Colonic mucosa (tissue), 4 donors: ENCODE measurements at places on chromosomes 7 and 10.

- DNase-seq = no peak
Measured at GRCh38 chr10:24701447-24701846, 22.2 kb downstream of the ARHGAP21 start.

- peak; percentile 62 for DNase-seq
Measured at GRCh38 chr7:91034459-91035368, 229.5 kb upstream of the FZD1 start.

- no peak for DNase-seq
Measured at GRCh38 chr7:148772297-148773089, 73.8 kb downstream of the CUL1 start.

GRCh38 chr7:17126413-17127268 lies 171.8 kb upstream of the AHR start:
- DNase-seq = no peak

GRCh38 chr7:130990178-130990832 lies 256.3 kb upstream of the KLF14 start:
- DNase-seq = peak; percentile 87

- no peak for DNase-seq
Measured at GRCh38 chr10:109205929-109206585, 717.3 kb downstream of the XPNPEP1 start.

GRCh38 chr10:1182280-1183032 lies 126.3 kb downstream of the WDR37 start:
- DNase-seq = no peak

- no peak for DNase-seq
Measured at GRCh38 chr7:80794631-80795573, 123.9 kb downstream of the SEMA3C start.

DNA sequence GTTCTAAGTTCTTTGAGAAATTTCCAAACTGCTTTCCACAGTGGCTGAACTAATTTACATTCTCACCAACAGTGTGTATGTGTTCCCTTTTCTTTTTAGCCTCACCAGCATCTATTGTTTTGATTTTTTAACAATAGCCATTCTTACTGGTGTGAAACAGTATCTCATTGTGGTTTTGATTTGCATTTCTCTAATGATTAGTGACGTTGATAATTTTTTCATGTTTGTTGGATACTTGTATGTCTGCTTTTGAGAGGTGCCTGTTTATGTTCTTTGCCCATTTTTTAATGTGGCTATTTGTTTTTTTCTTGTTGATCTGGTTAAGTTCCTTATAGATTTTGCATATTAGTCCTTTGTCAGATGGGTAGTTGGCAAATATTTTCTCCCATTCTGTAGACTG lies 191.4 kb downstream of the AGMO start:
- no peak for DNase-seq

DNA sequence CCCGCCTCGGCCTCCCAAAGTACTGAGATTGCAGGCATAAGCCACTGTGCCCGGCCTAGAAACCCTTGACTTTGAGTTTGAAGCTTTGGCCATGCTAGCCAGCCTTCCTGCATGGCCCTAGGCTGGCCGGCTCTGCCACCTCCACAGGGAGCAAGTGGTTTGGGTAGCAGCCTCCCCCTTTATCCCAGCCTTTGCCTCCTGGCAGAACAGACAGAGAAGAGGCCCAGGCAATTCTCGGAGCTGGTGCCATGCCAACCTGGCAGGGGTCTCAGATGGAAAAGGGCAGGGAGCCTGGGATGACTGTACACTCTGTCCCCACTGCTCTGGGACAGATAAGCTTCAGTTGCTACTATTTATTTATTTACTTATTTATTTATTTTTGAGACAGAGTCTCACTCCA lies 39.4 kb downstream of the SRRM3 start:
- no peak for DNase-seq

- DNase-seq = no peak
Measured at GRCh38 chr10:5616836-5617235, 49.6 kb downstream of the ASB13 start.

DNA sequence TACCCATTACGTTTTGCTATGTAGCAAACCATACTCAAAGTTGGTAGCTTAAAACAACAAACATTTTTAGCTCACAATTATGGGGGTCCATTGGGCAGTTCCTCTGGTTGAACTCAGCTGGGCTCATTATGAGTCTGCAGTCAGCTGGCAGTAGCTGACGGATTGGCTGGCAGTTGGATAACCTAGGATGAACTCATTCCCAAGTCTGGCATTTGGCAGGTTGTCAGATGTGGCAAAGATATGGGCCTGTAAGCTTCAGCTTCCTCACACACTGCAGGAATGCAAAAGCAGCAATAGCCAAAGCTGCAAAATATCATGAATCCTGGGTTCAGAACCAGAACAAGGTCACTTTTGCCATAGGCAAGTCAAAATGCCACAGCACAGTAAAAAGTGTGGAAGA lies 412.2 kb upstream of the SORCS1 start:
- DNase-seq = no peak

- DNase-seq = no peak
Measured at GRCh38 chr7:1438208-1438607, 21.1 kb downstream of the MICALL2 start.

DNA sequence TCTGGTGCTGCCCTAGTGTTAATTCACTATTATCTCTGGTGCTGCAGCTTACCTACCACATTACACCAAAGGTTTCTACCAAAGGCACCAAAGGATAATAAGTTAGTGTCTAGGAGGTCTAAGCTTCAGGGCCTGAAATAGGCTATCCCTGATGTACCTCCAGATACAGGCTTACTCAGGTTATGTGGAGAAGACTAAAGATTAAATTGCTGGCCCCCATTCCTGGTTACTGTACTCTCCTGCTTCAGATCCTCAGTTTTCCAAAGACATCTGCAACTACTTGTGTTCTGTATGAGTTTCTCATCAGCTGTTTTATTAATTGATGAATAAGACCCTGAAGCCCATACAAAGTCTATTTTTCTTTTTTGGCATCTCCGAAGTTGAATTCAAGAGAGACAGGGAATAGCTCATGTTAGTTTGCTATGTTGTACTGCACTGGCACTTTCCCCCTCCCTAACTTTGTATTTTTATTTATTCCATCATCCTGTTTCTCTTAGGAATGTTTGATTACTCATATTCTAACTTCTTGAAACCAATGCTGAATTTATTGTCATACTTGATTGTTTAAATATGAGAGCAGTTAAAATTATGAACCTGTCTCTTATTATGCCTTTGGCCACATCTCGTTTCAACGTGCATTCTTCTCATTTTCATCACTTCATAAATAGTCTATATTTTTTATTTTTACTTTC lies 85.9 kb downstream of the PON1 start:
- no peak for DNase-seq

DNA sequence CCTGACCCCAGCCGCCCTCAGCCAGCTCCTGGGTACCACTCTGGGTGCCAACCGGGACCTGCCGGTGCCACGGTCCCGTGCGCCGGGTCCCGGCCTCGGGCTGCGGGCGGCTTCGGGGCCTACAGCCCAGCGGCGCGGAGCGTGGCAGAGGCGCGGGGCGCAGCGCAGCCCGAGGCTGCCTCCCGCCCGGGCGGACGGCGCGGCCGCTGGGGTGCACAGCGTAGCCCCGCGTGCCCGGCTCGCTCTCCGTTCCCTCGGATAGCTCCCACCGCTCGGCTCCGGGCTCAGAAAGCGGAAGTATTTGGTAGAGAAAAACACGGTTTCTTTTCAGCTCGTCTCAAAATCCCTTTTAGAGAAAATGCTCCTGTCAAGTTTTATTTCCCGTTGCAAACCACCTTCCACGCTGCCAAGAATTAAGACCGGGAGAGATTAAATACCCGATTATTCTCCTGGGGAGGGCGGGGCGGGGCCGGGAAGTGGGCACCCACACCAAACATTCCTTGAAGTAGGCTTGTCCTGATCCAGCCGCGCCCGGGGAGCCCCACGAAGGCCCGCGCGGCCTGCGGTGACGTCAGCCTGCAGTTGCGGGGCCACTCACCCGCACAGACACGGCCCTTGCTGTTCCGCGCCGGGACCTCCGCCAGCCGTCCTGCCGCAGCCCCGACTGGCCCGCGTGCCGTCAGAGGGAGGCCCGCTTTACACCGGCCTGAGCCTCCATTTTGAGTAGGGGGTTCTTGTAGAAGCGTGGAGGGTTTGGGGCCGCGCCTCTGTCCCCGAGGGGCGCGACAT lies 7.2 kb downstream of the HOXA13 start:
- DNase-seq = peak; percentile 55

GRCh38 chr7:67100956-67101361 lies 104.3 kb downstream of the TYW1 start:
- DNase-seq = peak; percentile 34

DNA sequence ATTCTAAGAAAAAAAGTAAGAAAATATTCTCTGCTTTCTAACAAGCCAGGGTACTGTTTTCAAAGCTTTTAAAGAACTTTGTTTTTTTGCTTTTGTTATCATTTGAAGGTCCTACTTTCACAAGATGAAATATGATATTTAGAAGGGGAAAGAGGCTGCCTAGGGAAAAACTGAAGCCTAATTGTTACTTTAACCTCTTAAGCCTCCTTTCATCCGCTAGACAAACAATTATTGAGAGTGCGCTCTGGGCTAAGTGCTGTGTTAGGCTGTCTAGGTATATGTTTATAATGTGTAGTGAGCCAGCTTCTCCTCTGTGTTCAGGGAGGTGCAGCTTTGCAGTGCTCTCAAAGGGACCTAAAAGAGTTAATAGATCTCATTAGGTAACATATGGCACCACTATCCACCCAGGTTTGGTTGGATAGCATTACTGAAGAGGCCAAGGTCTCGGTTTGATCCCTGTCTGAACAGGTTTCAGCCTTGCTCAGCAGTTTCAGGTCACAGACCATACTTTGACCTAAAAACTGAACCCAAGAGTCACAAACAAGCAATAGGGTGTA lies 17.9 kb downstream of the PDK4 start:
- DNase-seq = no peak

DNA sequence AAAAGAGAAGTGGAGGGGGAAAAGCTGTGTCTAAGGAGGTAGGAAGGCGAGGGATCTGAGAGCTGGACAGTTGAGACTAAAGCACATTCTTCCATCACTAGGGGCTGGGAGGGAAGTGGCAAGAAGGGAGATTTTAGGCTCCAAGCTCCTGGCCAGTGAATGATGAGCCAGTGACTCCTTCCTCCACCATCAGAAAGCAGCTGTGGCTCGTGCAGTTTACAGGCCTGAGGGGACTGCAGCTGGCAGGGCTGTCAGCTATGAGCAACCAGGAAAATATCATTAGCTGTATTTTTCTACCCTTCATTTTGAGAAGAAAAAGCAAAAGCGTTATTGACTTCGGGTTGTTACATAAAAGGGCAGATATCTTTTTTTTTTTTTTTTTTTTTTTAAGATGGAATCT lies 60.7 kb downstream of the GPAM start:
- no peak for DNase-seq

- DNase-seq = no peak
Measured at GRCh38 chr10:70784471-70784870, 706 bp downstream of the TBATA start.

GRCh38 chr7:6590645-6591110 lies 857 bp downstream of the INTS15 start:
- no peak for DNase-seq

DNA sequence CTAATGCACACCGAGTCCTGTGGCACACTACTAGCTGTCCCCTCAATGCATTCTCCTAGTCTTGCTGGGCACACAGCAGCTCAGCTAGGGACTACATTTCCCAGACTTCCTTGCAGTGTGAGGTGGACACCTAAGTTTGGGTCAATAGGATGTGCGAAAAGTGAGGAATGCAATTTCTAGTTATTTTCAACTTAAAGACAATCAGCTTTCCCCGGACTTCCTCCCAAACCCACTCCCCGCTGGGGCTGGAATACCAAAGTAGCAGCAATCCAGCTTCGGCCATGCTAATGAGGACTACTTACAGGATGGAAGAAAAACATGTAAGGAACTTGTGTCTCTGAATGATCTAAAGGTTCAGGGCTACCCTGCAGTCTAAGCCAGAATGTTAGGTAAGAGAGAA lies 286.4 kb upstream of the LRRN3 start:
- no peak for DNase-seq

GRCh38 chr10:78862328-78862640 lies 206.5 kb upstream of the ZMIZ1 start:
- DNase-seq = no peak

DNA sequence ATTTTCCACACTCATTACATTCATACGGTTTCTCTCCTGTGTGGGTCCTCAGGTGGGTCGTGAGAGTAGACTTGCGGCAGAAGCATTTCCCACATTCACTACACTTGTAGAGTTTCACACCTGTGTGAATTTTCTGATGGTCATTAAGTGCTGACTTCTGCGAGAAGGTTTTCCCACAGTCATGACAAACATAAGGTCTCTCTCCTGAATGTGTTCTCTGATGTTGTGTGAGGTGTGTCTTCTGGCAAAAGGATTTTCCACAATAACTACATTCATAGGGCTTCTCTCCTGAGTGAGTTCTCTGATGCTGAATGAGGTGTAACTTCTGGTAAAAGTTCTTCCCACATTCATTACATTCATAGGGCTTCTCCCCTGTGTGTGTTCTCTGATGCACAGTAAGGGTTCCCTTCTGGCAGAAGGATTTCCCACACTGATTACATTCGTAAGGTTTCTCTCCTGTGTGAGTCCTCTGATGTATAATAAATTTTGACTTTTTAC lies 15.1 kb downstream of the ZNF12 start:
- DNase-seq = no peak

DNA sequence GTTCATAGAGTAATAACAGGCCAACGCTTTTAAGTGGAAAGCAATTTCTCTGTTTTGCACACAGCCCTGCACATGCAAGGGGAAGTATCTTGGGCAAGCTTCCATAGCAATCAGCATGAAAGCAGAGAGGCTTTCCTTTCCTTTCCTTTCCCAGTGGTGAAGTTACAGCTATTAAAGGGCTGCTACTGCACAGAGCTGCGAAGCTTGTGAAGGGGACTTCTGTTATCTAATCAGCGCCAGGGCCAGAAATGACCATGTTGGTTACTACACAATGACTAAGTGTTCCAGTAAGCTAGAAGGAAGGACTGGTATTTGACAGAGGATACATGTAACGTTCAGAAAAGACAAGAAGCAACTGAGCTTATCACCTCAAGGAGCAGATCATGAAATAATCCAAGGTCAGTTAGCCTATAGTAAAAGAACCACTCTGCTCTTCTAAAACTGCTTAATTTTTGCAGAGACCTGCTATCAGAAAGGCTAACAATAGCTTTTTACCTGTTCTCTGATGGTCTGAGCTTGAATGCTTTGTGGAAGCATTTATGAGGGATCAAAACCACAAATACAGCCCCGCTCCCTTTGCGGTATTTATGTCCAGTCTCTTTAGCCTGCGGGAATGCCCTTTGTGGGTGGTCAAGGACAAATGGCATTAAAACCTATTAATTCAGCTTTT lies 45.9 kb downstream of the SGMS1 start:
- DNase-seq = peak; percentile 49

DNA sequence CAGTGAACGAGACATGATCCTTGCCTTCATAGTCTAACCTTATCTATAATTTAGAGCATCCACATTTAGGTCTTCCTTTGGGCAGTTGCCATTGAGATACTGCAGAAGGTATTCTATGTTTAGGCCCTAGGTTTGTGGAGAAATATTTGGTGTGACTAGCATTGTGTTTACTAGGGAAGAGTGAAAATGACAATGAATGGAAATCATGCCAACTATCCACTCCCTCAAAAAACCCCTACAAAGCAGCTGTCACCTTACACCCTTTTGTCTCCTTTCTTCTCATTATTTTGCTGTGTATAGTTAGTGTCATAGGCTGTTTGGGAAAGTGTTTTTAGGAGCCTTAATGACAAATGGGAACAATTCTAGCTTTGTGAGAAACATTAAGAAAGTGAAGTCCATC lies 3.2 kb downstream of the CCNJ start:
- DNase-seq = no peak
